ENCODE measurements at places on chromosomes 4 and X.

- DNase-seq = peak; percentile 1
Observed at GRCh38 chr4:76585897-76586360, 150.9 kb downstream of the SHROOM3 start.

- no peak for DNase-seq
Observed at GRCh38 chrX:54695231-54695630, 102.8 kb downstream of the ITIH6 start.

DNA sequence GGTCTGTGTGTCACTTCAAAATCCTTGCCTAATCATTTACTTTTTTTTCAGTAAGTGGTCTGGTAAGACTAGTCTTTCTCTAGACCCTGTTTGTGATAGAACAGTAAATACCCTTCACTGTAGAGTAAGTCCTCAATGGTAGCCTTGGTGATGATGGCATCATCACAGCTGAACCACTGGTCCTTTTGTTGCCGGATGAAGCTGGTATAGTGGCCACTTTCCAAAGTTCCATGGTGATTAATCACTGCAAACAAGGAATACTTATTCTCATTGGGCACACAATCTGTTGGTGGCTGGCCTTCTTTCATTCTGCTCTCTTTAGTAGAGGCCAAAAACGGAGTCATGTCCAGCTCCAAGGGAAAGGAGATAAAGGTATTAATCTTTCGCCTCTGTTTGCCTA lies 2.9 kb downstream of the USP51 start:
- peak; percentile 24 for DNase-seq

DNA sequence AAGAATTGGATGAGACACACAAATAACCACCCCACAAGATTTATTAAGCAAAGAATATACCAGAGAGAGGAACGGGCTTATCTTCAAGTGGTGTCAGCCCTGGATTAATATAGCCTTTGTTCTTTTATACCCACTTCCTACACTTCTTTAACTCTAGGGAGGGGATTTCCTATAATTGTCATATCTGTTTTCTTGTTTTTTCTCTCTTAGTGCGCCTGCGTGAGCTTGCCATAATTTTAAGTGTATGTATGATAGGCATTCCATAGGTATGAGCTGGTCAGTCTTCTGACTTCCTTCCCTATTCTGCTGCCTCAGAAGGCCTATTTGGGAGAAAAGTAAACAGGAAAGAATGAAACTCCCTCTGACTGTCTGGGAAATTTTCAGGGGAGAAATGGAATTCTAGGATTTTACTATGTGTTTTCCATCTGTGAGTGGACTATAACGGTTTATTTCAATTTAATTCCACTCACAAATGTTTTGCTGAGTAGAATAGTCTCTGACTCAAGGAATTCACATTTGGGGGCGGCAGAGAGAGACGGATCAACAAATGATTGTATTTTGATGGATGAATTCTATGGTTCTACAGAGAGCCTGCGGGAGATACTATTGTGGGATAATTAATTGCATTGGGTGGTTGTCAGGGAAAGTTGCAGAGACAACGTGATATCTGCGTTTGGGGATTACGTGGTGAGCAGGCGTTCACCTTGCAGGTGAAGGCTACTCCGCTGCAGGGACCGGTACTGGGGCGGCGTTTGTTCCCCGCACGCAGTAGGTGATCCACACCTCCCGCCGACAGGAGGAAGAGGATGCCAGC lies 626 bp upstream of the CEP135 start:
- DNase-seq = no peak

- no peak for DNase-seq
Observed at GRCh38 chr4:152463562-152463961, 72.3 kb downstream of the FBXW7 start.

- no peak for DNase-seq
Observed at GRCh38 chr4:7017446-7018048, 25.6 kb upstream of the TADA2B start.

- no peak for DNase-seq
Observed at GRCh38 chr4:119763386-119763785, 134.8 kb upstream of the PDE5A start.

DNA sequence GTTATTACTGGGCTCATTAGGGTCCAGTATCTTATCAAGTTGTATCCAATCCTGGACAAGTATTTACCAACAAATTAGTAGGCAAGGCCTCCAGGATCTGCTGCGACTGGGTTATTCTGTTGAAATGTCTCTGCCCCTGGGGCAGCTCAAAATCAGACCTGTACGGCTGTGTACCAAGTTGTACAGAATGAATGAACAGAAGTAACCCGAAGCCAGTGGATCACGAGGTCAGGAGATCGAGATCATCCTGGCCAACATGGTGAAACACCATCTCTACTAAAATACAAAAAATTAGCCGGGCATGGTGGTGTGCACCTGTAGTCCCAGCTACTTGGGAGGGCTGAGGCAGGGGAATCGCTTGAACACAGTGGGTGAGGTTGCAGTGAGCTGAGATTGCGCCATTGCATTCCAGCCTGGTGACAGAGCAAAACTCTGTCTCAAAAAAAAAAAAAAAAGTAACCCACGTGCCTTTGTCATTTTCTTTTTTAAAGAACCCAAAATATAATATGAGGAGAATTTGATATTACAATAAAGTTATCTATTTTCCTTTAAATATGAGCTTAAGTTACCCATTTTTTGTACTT lies 127.3 kb downstream of the CBR4 start:
- no peak for DNase-seq

DNA sequence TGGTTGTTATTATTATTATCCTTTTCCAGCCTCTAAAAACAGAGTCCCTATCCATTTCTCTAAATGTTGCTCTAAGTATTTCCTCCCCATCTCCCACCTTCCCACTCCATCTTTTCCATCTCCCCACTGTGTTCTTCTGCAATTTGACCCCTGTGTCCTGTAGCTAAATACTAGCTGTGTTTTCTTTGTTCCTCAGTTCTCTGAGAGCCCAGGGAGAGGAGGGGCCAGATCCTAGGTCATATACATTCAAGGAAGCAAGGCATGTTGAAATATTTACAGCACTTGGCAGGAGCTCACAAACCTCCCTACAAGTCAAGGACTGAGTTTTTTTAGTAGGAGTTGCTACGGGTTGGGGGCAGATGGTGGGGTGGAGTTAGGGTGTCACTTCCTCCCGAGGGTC lies 10.5 kb downstream of the SLC16A2 start:
- DNase-seq = no peak

DNA sequence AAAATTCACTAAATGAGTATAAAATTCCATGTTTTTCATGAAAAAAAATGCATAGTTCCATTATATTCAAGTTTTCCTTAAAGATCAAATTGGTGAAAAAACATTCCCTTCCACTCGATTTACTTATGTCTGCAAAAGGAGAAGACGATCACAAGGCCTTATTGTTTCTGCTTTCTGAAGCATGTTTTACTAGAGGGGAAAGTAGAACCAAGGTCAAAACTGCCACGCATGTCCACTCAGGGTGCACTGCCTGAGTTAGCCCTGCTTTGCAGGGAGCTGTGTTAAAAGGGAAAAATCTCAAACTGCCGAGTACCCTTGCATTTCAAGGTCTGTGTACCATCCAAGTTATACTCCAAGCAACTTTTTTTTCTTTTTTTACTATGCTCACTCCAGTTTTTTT lies 57.2 kb downstream of the TRAPPC11 start:
- DNase-seq = no peak

DNA sequence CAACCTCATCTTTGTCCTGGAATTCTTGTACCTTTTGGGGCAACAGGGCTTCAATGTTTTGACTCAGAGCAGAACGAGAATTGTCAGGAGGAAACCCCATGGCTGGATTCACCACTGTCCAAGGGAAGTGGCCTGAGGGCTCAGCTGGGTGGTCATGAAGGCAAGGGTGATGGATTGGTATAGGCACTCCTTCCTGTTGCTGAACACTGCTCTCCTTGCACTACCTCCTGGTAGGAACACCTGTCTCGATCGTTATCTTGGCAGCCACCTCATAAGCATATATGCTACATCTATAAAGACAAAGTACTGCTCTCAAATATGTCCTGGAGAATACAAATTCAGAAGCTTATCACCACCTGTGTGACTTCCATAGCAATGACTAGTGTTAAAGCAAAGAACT lies 79.8 kb downstream of the CCNG2 start:
- no peak for DNase-seq

GRCh38 chr4:184329659-184330400 lies 112.2 kb upstream of the ENPP6 start:
- DNase-seq = peak; percentile 43

DNA sequence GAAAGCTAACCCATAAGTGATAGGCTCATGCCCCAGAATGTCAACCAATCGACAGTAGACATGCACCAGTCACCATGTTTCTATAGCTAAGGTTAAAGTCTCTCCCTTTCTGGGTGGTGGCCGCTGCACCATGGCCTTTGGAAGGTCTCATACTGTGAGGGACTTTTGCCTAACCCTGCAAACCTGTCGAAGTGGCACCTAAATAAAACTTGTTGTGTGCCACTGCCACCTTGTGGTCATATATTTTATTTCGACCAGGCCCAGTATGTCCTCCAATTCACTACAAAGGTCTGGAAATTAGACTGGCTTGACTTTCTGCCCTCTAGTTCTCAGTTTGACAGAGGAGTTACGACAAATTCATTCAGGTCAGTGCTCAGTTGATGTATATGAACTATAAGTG lies 163.1 kb downstream of the SMARCA1 start:
- DNase-seq = no peak

- DNase-seq = no peak
Observed at GRCh38 chrX:134186362-134187121, 50.4 kb upstream of the CCDC160 start.

DNA sequence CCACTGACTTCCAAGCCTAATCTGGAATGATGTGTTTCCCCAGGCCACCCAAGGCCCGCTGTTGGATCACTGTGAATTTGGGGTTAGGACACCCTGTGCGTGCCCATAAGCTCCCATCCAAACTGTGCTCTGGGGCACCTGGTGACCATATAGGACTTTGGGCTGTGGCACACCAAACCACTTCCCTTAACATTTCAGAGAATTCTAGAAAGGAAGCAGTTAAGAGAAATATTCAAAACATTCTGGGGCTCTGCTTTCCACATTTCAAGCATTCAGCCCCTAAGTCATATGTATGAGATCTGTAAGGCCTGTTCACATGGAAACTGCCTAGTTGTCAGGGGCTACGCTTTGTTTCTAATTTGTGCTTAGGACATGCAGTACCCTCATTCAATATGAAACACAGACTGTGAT lies 14.4 kb downstream of the VGLL1 start:
- no peak for DNase-seq

- no peak for DNase-seq
Observed at GRCh38 chrX:13717700-13718472, 16.5 kb downstream of the TRAPPC2 start.

GRCh38 chrX:107716118-107716684 lies 59.4 kb downstream of the TSC22D3 start:
- DNase-seq = peak; percentile 43

- no peak for DNase-seq
Observed at GRCh38 chr4:110621328-110621812, 1.5 kb downstream of the PITX2 start.

- no peak for DNase-seq
Observed at GRCh38 chr4:2878346-2878745, 34.7 kb downstream of the ADD1 start.

DNA sequence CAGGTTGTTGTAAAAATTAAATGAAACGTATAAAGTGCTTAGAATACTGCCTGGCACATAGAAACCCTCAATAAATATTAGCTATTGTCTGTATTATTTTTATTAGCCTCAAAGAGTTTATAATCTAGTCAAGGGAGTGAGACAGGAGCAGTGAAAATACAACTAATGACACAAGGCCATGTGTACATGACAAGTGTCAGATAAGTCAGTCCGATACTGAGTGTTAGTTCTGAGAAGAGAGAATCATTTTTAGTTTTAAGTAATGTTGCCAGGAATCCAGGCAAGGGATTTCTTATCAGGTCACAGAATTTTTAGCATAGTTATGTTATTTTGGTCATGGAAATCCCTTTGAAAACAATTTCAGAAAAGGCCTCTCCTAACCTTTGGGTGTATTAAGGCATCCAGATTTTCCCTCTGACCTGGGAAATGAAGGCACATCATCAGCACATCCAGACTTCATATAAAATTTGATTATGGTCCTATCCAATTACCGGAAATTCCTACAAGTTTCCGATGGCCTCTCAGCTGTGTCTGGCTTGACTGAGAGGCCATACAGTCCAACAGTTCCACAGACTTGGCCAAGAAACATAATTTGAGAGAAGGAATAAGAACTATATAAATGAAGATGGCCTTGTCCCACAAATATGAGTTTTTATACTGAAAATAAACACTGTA lies 35.7 kb downstream of the PPARGC1A start:
- DNase-seq = no peak

- no peak for DNase-seq
Observed at GRCh38 chrX:65586491-65586890, 51.9 kb upstream of the LAS1L start.

DNA sequence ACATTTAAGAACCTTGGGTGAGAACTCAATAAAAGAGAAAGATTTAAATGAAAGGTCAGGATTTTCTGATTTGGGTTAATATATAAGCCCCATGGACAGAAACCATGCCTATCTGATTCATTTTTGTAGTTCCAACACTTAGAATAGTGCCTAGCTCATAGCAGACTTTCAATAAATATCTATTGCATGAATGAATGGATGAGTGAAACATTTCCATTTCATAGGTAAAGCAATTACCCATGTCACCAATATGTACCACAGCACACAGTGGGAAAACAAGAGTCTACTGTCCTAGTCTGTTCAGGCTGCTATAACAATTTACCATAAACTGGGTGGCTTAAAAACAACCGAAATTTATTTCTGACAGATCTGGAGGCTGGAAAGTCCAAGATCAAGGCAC lies 63.9 kb upstream of the PTPN13 start:
- DNase-seq = no peak

- no peak for DNase-seq
Observed at GRCh38 chr4:73947239-73947985, 34.4 kb downstream of the PF4 start.

- DNase-seq = no peak
Observed at GRCh38 chr4:92099861-92100260, 203.9 kb upstream of the GRID2 start.

GRCh38 chr4:127149086-127149485 lies 483.7 kb upstream of the INTU start:
- DNase-seq = no peak

- no peak for DNase-seq
Observed at GRCh38 chr4:169800541-169800940, 42.8 kb upstream of the HPF1 start.

DNA sequence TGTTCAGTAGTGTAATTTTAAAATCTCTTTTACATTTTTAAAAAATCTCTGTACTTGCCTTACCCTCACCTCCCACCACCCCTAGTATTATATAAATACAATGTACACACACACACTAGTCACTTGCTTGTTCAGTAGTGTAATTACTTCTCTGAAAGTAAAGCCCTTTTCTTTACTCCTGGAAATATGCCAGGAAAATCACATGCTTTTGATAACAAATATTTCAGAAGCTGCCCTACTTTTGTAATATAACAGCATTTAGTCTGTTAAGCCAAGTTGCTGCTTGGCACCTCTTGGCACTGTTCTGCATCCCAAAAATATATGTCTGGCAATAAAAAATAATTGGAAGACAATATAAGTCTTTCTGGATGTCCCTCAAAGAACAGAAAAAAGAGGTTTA lies 172.8 kb upstream of the APOOL start:
- DNase-seq = no peak

- no peak for DNase-seq
Observed at GRCh38 chr4:136056748-136057147, 1475.5 kb downstream of the PCDH18 start.

- no peak for DNase-seq
Observed at GRCh38 chrX:39473812-39474211, 623.9 kb downstream of the BCOR start.
